Tibial nerve (tissue), 4 donors: ENCODE measurements at places on chromosomes 3 and 15. TPM values are rescaled to one million over a fixed set of nuclear protein-coding genes. Genes with fewer than 3 reads are reported as not detected.

- no peaks in the 10 kb centered on the region for H3K4me1 ChIP-seq
- no peak overlapping the region for H3K27ac ChIP-seq
- no peak overlapping the region for H3K4me3 ChIP-seq
- no peaks in the 10 kb centered on the region for H3K36me3 ChIP-seq
- DNase-seq = no peak
These were observed 3.0 kb upstream of the TFDP2 start for GRCh38 chr3:142152384-142152783.

DNA sequence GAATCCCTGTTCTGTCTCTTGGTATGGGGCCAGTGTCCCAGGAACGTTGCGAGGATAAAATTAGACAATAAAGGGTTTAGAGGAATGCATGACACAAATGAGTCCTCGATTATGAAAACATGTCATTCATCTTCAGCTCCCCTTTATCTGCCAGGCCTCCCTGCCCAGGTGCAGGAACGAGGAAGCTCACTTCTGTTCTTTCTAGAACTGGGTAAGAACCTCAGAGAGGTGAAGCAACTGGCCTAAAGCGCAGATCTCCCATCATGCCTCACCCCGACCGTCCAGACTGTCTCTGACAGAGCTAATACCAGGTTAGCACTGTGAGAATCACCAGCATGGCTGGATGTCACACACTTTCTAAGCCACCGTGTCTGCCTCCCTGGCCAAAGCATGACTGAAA is 1.5 kb upstream of the ITIH1 start:
- H3K27me3 ChIP-seq = no peaks in the 10 kb centered on the region

GRCh38 chr3:5494905-5495519 is 307.5 kb downstream of the EDEM1 start:
- H3K4me1 ChIP-seq = no peaks in the 10 kb centered on the region
- H3K36me3 ChIP-seq = no peaks in the 10 kb centered on the region
- no peak overlapping the region for H3K27ac ChIP-seq
- H3K4me3 ChIP-seq = no peak overlapping the region
- H3K27me3 ChIP-seq = no peaks in the 10 kb centered on the region

GRCh38 chr3:11390411-11391131 is 118.4 kb downstream of the ATG7 start:
- no peak for DNase-seq
- no peaks in the 10 kb centered on the region for H3K36me3 ChIP-seq
- H3K4me3 ChIP-seq = no peak overlapping the region
- no peak overlapping the region for H3K27ac ChIP-seq

The RPS27L gene
- 83.7 TPM for total RNA-seq
